Posterior cingulate gyrus (tissue), 11 donors: ENCODE measurements at places on chromosomes 16 and 17.
A peak's percentile ranks its signal among the peaks of the same experiment; 100 is the strongest.

DNA sequence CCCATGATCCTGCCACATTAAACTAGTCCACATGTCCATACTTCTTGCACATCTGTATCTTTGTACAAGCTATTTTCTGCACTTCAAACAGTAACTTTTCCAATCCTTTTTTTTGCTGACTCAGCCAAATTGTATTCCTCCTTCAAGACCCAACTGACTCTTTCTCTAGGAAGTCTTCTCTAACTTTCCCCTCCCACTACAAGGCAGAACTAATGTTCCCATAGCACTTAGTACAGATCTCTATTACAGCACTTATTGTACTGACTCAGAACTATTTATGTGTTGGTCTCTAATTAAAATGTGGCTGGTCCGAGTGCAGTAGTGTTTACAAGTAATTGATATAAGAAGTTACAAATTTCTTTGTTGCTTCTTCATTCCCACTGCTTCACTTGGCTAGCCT lies 8.2 kb downstream of the FAM222B start:
- DNase-seq, result no peak

GRCh38 chr16:49461517-49461951 lies 87.9 kb downstream of the C16orf78 start:
- DNase-seq, result no peak

DNA sequence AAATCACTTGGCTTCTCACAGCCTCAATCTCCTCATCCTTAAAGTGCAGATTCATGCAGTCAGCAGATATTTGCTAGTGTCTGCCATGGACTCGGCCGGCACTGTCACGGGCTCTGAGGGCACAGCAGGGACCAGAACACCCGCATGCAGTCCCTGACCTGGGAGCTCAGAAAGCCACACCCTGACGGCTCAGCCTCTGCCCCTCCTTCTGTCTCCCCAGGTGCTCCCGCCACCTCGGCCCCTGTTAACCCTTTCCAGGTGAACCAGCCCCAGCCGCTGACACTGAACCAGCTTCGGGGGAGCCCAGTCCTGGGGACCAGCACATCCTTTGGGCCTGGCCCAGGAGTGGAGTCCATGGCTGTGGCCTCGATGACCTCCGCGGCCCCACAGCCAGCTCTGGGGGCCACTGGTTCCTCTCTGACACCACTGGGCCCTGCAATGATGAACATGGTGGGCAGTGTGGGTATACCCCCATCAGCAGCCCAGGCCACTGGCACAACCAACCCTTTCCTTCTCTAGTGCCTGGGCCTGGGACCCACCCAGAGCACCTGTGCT lies 28.7 kb downstream of the B9D1 start:
- DNase-seq, result peak; percentile 66

- peak; percentile 72 for DNase-seq
Observed at GRCh38 chr17:52106638-52107261, 51.8 kb downstream of the CA10 start.

DNA sequence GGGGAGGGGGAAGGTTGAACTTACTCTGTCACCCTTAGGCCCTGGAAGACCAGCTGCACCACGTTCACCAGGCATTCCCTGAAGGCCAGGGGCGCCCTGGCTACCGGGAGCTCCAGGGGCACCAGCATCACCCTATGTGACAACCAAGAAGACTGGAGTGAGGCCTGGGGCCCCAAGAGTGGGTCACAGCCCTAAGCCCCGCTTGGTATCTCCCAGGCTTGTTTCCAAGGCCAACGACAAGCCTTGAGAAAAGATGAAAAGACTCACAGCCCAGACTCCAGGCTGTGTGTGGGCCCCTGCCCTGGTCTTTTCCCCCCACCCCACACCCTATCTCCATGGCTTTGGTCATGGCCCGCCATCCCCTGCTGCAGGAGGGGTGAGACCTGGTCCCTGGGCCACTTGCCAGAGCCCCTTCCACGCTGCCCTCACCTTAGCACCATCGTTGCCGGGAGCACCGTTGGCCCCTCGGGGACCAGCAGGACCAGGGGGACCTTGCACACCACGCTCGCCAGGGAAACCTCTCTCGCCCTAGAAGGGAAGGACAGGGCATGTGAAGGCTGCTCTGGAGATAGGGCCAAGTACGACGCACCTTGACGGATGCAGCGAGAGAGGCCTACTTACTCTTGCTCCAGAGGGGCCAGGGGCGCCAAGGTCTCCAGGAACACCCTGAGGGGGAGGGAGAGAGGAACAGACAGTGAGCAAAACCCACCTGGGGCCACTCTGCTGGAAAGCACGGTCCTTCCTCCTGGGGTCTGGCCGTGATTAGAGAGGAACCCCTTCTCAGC lies 9.9 kb downstream of the COL1A1 start:
- no peak for DNase-seq

- DNase-seq, result no peak
Observed at GRCh38 chr17:49003557-49004511, 6.6 kb downstream of the IGF2BP1 start.
